Stimulated activated CD4-positive, alpha-beta T cell treated with anti-CD3 and anti-CD28 coated beads, Interleukin-15, amount 100 ng/mL, for 1 hour (primary cell): ENCODE measurements at places on chromosomes 3 and 15.

GRCh38 chr3:15180042-15180611, 25.9 kb upstream of the CAPN7 start:
- DNase-seq: no peak

DNA sequence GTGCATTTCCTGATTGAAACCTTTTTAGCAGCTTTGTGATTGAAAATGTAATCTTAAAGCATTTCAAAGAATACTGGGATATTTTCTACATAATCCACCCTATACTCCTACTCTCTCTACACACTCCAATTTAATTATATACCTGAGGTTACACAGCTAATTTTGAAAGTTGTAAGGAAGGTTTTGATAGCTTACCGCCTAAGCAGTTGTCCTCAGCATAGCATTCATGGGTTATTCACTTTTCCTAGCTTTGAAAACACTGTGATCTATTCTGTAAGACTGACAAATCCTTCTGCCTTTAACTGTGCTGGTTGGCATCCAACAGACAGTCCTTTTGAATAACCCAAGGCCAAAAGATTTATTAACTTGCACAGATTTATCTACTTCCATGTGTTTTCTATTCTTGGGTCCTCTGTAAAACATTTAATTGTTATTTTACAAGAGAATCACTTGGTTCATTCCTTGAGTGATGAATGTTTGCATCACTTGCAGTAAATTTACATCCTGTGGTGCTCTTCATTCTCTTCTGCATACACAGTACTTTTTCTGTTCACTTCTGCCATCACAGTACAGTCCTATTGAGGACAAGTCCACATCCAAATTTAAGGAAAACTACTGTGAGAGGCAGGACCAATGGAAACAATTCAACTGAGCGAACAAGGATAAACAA, 44.8 kb downstream of the SERPINI1 start:
- no peak for DNase-seq

DNA sequence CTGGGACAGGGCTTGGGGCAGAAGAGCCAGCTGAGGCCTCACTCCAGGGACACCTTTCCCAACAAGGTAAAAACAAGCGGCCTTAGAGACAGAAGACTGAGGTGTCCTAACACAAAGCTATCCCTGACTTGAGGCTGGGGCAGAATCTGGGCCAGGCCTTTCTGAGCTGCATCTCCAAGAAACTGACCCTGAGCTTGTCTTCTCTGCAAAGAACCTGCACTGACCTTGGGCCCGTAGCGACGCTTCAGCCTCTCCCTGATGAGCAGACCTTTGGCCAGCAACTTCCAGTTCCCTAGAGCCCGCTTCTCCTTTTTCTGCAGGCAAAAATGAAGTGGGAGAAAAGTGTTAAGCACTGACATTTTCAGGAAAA, 22.2 kb downstream of the TMEM43 start:
- DNase-seq: no peak

DNA sequence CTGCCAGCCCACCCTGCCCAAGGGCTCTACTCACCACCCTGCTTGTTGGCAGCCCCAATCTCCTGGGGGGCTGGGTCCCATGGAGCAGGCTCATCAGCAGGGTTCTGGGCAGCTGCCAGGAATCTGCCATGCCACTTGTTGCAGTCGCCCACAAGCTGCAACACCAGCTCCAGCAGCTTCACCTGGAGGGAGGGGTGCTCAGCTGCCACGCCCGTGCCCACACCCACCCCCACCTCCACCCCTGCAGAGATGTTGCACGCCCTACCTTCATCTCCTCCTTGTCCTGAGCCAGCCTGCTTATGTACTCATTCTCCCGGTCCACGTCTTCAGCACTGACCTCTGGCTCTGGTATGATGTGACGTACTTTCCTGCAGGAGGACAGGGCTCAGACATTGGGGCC, 77.9 kb upstream of the C2CD4B start:
- DNase-seq: no peak

DNA sequence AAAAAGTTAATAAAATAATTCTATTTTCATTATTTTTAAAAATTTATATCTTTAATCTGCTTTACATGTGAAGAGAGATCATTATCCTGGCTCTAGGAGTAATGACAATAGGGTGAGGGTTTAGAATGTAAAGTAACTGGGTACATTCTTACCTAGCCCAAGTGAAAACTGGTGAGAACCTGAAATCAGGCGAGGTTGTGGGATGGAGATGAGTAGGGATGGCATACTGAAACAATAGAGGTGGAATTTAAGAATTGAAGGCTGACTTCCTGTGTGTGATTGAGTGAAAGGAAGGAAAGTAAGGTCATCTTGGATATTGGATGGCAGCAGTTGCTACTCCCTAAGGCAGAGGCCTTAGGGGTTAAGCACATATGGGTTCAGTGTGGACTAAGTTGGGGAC, 82.7 kb downstream of the MYRIP start:
- DNase-seq: no peak

- DNase-seq: no peak
These were observed 3.6 kb upstream of the DENND4A start for GRCh38 chr15:65795663-65796216.

GRCh38 chr3:42277676-42278075, 11.7 kb upstream of the CCK start:
- DNase-seq: no peak
